GM04504 (cell line): ENCODE measurements at places on chromosomes 12 and 14.
A peak's percentile ranks its signal among the peaks of the same experiment; 100 is the strongest.

GRCh38 chr14:65906344-65906743, 493.8 kb downstream of the FUT8 start:
- no peak for DNase-seq

GRCh38 chr14:81385419-81385818, 14.7 kb downstream of the STON2 start:
- DNase-seq = no peak

GRCh38 chr14:78425330-78425729, 255.2 kb downstream of the NRXN3 start:
- no peak for DNase-seq

DNA sequence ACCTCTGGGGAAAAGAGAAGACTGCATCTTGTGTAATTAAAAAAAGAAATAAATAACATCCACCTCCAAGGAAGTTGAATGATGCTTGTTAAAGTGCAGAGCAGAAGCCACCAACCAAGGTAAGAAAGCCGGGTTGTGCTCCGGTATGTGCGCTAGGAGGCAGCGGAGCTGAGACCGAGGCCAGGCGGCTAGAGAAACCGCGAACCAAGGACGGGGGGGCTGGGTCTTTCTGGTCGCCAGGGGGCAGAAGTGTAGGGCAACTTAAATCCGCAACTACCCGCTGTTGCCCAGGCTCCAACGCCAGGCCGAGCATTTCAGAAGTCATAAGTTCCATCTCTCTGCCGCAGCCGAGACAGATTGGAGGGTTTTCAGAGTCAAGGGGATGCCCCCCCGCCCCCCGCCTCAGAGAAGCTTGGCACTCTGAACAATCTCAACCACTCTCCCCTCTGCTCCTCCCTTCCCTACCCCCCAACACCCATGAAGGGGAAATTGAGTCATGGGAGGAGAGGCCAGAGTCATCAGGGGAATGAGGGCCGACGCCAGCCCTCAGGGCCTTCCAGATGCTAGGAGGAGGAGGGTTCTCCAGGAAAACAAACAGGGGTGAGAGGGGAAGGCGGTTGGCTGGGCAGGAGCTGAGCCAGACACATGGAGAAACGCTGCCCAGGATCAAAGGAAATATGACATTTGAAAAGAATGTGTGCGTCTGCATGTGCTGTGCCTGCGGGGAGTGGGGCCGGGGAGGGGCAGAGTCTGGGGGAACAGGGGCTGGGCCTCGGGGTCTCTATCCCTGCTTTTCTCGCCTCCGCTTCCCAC, 2.2 kb upstream of the NFATC4 start:
- DNase-seq = peak; percentile 91

- DNase-seq = peak; percentile 3
Observed at GRCh38 chr12:44227616-44228015, 391.7 kb downstream of the TMEM117 start.

- DNase-seq = no peak
Observed at GRCh38 chr12:41795051-41795600, 349.5 kb downstream of the GXYLT1 start.

DNA sequence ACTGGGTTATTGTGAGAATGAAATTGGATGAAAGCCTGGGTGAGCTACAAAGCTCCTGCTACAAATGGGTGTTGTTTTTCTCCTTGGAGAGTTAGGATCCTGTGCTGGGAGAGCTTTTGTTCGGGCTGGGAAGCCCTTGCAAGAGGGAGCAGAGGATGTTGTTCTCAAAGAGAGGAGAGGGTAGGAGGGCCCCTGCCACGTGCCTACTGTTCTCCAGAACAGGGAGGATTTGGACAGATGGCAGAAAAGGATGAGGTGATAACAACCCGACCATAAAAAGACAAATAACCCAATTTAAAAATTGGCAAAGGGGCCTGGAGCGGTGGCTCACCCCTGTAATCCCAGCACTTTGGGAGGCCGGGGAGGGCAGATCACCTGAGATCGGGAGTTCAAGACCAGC, 68.8 kb downstream of the GALNT16 start:
- no peak for DNase-seq

DNA sequence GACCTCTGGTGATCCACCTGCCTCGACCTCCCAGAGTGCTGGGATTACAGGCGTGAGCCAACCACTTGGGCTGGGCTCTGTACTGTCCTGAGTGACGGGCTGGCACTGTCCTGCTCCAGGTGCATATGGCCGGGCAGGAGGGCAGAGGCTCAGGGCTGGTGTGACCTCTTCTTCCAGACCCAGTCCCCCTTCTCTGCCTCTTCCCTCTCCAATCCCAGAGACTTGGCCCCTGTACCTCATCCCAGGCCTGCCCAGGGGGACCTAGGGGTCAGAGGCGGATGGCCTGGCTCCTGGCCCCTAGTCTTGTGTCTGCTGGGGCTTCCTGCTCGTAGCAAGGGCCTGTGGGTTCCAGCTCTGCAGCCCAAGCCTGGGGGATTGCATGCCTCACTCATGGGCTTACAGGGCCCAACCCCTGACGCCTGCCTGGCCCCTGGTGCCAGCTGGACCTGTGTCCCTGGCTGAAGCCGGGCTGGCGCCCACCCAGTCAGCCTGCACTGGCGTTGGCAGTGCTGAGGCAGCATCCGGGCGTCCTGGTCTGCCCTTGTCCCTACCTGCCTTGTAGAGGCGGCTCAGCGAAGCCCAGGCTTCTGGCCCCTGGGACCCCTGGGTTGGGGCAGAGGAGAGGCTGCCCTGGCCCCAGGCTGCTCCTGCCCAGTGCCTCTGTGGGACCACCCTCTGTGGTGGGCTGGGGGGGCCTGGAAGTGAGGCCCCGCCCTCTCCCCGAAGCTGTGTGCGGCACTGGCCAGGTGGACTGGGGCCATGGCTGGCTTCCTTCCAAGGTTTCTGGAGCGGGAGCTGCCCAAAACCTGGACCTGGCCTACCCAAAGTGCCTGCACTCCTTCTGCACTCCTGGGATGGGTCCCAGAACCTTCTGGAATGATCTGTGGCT, 4.3 kb downstream of the TEDC1 start:
- no peak for DNase-seq

- DNase-seq = no peak
Observed at GRCh38 chr12:60872219-60872618, 1276.4 kb downstream of the SLC16A7 start.

GRCh38 chr14:105474483-105475268, at the start of gene CRIP2:
Gene CRIP2, plus strand, starts transcription at chr14:105474821. Its CDS starts 42 bp downstream, at chr14:105474863.
- no peak for DNase-seq

- DNase-seq = no peak
Observed at GRCh38 chr14:52700701-52701172, 5.4 kb upstream of the ERO1A start.

- peak; percentile 21 for DNase-seq
Observed at GRCh38 chr12:55681142-55682077, 26.3 kb downstream of the ITGA7 start.

GRCh38 chr14:56515739-56516138, 63.9 kb upstream of the TMEM260 start:
- no peak for DNase-seq

- DNase-seq = no peak
Observed at GRCh38 chr14:93096691-93097322, 18.9 kb downstream of the ITPK1 start.

GRCh38 chr14:62329427-62329826, 567.2 kb downstream of the SNAPC1 start:
- DNase-seq = no peak

GRCh38 chr12:118625050-118625675, 248.8 kb downstream of the SUDS3 start:
- no peak for DNase-seq

- DNase-seq = no peak
Observed at GRCh38 chr14:75090353-75090752, 20.9 kb downstream of the ZC2HC1C start.

DNA sequence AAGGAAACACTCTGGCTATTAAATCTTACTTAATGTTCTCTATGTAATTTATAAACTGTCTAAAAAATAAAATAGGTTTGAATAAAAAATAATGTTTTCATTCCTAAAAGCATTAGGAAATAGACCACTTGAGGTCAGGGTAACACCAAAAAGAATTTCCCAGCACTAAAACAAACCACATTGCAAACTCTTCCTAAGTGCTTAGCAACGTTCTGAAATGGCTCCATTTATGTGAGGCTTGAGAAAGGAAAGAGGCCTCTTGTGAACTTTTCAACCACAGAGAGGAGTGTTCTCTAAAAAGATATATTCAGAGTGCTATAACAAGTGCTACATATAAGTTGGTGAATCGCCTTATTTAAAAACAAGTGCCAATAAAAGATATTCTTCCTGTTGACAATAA, 42.7 kb downstream of the ALX1 start:
- DNase-seq = no peak
